Myocyte (in vitro differentiated cells): ENCODE measurements at places on chromosomes 12 and 14.

- DNase-seq, result no peak
Measured at GRCh38 chr14:32232481-32232880, 29.4 kb upstream of the RNU6-8 start.

DNA sequence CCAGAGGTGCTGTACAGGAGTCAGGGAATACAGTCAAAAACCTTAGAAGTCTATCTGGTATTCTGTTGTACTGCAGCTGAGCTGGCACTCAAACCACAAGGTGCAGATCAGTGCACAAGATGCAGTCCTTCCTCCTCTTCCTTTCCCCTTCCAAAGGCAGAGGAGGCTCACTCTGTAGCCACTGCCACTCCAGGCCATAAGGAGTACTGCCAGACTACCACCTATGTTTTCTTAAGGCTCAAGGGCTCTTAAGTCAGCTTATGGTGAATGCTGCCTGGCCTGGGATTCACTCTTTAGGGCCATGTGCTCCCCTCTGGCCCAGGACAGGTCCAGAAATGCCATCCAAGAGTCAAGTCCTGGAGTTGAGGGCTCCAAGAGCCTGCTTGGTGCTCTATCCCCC, 200.3 kb downstream of the CRADD start:
- no peak for DNase-seq

DNA sequence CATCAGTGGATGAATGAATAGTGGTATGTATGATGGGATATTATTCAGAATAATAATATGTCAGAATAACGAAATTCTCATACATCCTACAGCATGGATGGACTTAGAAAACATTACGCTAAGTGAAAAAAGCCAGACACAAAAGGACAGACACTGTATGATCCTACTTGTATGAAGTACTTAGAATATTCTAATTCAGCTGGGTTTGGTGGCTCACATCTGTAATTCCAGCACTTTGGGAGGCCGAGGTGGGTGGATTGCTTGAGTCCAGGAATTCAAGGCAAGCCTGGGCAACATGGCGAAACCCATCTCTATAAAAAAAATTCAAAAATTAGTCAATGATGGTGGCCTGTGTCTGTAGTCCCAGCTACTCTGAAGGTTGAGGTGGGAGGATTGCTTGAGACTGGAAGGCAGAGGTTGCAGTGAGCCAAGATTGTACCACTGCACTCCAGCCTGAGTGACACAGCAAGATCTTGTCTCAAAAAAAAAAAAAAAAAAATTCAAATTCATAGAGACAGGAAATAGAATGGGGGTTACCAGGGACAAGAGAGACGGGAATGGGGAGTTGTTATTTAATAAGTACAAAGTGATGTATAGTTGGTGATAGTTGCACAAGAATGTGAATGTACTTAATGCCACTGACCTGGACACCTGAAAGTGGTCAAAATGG, 132.3 kb downstream of the CHST11 start:
- no peak for DNase-seq

- DNase-seq, result no peak
Measured at GRCh38 chr12:91988086-91988923, 157.3 kb downstream of the BTG1 start.

- no peak for DNase-seq
Measured at GRCh38 chr12:55256831-55257230, 12.4 kb downstream of the OR6C74 start.

- no peak for DNase-seq
Measured at GRCh38 chr14:44736326-44736725, 225.4 kb downstream of the KLHL28 start.

DNA sequence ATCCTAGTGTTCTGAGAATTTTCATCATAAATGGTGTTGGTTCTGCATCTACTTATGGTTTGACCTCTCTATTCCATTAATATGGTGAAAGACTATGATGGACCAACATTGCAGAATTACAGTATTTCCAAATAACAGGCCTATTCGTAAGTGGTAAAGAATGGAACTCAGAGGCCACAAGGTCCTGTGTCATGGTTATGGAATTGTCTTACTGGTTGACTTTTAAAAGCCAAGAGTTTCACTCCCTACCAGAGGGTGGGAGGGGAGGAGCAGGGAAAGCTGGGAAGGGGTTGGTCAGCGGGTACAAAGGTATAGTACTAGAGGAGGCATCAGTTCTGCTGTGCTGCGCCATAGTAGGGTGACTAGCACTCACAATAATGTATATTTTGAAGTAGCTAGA, 153.4 kb downstream of the TMEM132D start:
- no peak for DNase-seq

GRCh38 chr14:55976655-55977054, 141.6 kb upstream of the PELI2 start:
- DNase-seq, result no peak

DNA sequence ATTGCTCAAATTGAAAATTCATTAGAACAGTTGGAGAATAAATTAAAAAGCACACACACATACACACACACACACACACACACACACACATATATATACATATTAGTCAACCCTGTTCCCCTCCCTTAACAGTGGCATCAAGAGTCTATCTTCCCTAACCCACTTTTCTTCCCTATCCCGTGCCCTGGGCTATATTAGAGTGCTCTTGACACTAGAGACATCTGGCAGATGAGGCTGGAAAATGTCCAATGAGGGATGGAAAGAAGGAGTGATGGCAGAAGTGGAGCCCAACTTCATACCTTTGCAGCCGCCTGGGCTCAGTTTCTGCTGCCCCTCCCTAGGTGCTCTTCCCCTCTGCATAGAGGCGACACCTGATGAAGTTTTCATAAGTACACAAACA, 172.4 kb upstream of the NUDT4 start:
- DNase-seq, result no peak

DNA sequence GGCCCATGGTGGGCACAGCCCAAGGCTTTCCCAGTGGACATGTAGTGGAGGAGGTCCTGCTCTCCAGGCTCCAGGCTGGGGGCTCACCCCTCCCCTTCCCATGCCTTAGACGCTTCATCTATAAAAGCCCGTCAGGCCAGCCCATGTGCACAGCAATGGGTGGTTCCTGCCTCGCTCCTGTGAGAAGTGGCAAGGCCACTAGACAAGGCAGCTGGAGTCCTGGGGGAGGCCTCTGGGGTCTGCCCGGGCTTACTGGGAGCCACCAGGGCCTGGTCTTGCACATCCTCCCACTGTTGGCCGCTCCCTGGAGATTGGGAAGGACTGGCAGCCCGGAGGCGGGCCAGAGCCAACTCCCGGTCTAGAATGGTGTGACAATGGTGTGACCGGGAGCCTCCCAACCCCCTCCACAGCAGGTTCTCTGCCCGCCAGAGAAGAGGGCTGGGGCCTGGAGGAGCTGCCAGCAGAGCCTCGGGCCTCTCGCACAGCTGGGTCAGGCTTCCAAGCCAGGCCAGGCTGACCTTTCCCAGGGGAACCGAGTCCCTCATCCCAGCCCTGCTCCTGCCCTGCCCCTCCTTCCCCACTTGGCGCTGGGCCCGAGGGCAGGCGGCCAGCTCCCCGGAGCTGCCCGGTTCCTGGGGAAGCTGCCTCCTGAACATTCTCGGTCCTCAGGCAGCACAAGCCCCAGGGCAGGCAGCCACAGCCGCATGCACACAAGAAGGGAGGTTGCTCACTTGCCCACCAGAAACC, 97.9 kb downstream of the RFLNA start:
- DNase-seq, result peak; percentile 94

DNA sequence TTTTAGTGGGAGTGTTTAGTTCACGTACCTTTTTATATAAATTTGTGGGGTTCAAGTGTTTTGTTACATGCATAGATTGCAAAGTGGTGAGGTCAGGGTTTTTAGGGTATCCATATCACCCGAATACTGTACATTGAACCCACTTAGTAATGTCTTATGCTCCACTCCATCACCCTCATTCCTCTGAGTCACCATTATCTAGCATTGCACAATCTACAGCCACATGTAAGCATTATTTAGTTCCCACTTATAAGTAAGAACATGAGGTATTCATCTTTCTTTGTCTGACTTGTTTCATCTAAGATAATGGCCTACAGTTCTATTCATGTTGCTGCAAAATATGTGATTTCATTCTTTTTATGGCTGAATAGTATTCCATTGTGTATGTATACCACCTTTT, 583.7 kb upstream of the LRFN5 start:
- no peak for DNase-seq

GRCh38 chr12:67534681-67535080, 113.9 kb upstream of the DYRK2 start:
- peak; percentile 76 for DNase-seq

DNA sequence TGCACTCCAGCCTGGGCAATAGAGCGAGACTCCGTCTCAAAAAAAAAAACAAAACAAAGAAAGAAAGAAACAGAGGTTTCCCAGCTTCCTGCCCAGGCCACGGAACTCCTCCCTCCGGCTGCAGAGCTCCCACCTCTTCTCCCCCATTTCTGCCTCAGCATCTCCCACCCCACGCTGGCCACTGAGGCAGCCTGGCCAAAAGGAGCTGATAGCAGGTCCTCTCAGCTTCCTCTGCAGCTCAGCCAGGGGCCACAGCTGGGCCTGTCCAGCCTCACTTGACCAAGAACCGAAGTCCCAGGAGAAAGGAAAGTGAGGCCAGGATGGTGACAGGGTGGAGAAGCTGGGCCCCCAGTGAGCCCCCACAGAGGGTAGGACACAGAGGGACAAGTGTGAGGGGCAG, 33.4 kb upstream of the CD9 start:
- DNase-seq, result no peak

DNA sequence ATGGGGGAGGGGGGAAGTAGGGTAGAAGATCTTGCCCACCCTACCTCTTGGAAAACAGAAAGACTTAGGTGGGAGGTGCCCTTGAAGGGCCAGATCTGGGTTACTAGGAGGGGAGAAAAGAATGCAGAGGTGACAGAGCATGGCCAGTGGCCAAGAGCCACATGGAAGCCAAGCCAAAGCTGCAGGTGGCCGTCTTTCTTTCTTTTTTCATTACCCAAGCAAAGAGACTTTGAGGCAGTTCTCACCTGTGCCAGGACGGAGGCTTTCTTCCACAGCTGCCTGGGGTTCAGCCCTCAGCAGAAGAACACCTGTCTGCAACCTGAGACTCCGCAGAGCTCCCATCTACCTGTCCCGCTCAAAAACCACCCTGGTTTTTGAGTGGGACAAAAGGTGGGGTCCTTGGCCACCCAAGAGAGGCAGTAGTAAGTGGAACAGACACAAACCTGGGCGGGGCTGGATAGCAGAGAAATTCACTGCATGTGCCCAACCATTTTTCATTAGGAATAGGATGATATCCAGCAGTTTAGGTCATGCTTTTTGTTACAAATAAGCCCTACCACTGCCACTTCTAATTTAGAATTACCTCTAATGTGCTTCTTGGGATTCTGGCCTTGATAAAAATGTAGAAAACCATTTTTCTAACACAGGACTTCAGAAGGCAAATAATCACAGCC, 116.5 kb downstream of the DYRK2 start:
- no peak for DNase-seq

GRCh38 chr12:54277823-54278276, 2.1 kb downstream of the CBX5 start:
- DNase-seq, result peak; percentile 77

DNA sequence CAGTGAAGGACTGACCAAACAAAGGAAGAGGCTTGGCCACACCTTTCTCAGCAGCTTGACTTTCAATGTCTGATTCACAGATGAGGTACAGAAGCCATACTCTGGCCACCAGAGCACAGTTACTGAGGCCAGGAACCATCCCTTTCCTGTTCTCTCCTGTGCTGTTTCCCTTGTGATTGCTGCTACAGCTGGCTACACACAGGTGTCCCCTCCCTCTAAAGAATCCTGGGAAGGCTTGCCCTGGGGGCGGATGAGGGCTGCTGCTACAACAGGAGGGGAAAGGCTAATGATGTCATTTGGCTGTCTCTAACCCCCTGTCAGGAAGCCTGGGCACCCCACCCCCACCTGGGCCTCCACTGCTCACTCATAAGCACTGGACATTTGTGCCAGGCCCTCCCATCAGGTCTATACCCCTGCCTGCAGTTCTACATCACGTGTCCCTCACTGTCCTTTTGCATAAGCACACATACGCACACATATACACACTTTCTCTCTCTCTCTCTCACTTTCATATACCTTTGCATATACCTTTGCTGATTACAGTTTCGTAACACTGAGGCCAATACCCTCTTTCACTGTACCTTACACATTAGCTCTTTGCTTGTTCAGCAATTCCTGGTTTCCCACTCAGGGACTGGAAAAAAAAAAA, 41.4 kb downstream of the PRPF40B start:
- no peak for DNase-seq

DNA sequence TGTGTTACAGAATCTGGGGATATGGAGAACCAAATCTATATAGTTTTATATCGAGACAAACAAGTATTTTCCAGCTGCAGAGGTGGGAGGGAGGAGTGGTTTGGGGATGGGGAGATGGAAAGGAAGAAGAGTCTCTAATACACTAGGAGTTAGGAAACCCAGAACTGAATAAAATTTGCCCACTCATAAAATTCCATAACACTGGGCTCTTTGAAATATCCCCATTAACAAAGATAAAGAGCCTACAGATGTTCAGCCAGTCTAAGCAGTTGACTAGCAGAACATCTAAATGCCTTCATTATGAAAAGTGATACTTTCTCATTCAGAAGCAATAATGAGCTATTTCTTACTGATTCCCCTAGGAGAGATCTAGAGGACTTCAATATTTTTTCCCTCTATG, 151.7 kb upstream of the GZMB start:
- no peak for DNase-seq

DNA sequence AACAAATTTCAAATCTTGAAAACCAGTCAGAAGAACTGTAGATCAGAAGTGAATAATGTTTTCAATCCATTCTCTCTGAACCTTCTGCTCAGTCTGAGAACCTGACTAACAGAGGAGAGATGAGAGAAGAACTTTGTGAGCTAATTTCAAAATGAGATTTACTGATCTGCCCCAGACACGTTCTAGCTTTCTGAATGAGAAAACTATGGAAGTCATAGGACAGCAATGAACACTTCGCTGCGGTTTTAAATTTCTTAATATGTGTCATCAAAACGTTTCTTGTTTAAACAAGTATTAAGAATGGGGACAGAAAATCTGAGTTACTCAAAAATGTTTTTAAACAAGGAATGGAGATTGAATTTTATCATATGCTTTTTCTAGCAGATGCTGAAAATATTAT, 66.6 kb upstream of the FAR2 start:
- no peak for DNase-seq

- DNase-seq, result peak; percentile 1
Measured at GRCh38 chr12:61993734-61994345, 266.4 kb upstream of the USP15 start.

DNA sequence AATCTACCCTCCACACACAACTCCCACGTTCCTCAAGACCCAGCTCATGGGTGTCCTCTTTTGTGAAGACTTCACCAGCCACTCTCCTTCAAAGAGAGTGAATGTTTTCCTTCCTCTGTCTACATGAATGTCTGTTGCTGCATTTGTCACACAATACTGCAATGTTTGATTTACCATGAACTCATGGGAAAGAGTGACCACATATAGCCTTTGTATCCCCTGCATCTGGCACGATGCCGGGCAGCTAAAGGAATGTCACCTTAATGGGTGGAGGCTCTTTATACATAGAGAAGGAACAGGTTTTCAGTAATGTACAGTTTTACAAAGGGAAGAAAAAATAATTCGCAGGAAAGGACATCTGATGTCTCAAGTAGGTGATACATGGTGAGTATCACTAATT, 12.1 kb upstream of the BCDIN3D start:
- no peak for DNase-seq
